ENCODE measurements at places on chromosomes 6 and 20.

DNA sequence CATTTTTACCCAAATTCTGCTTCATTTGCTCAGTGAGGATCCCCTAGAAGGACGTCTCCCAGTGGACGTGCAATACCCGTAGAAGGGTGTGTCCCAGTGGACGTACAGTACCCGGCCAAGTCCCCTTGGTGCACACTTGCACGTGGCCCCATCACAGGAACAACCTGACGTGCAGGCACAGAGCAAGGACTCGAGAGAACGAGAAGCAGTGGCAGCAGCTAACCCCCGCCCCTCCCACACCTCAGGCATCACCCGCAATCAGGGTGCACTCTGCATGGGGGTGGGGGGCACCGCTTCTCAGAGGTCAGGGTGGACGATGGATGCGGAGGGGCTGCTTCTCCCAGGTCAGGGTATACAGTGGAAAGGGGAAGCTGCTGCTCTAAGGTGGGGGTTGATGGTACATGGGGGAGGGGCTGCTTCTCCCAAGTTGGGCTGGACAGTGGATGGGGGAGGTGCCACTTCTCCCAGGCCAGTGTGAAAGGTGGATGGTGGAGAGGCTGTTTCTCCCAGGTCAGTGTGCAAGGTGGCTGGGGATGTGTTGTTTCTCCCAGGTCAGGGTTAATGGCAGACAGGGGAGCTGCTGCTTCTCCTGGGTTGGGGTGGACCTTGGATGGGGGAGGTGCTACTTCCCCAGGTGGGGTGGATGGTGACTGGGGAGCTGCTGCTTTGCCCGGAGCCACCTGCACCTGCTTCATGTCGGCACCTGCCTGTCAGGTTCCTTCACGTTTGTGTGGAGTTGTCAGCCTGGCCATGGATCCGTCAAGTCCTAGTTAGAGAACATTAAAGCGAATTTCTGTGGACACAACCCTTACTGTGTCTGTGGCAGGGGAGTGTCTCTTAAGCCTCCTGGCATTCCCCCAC, 1.0 kb upstream of the THBS2 start:
- no peak for DNase-seq

DNA sequence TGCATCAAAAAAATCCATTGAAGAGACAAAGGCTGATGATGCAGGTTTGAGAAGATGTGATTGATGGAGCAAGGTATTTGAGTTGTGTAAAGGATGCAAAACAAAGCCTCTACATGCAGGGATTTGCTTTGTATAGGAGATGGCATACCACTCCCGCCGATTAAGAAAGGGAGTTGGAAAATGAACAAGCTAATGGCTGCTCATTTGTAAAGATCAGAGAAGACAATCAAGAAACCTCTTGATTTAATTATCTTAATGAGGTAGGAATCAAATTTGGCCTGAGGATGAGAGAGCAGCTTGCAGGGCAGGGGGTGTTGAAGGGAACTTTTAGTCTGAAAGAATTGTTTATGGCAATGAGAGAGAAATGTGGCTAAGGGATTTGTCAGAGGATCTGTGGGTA, 448.2 kb upstream of the ADGRB3 start:
- no peak for DNase-seq

- DNase-seq = no peak
Measured at GRCh38 chr6:133991096-133991593, 38.1 kb downstream of the TBPL1 start.

DNA sequence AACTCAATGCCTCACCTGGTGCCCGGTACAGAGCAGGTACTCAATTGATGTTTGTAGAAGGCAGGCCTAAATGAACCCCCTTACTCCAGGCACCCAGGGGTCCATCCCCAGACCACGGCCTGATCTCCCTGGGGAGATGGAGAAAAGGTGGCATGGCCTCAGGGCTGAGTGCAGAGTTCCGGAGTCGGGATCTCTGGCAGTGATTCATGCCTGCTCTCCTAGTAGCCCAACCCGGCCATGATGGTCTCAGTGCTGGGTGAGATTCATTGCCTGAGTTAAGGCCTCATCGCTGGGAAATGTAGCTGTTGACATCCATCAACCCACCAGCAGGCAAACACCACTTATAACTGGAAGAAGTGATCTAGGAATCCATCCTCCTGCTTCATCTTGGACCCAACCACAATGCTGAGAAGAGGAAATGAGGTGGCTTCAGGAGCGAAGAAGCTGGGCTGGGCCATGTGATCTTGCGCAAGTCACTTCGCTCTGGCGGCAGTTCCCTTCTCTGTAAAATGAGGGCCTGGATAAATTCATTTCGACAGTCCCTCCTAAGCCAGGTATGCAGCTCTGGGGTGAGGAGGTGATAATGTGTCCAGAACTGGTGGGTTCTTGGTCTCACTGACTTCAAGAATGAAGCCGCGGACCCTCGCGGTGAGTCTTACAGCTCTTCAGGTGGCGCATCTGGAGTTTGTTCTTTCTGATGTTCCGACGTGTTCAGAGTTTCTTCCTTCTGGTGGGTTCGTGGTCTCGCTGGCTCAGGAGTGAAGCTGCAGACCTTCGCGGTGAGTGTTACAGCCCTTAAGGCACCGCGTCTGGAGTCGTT, 24.7 kb downstream of the ETV7 start:
- DNase-seq = no peak

GRCh38 chr6:80382811-80383210, 276.3 kb downstream of the BCKDHB start:
- no peak for DNase-seq

DNA sequence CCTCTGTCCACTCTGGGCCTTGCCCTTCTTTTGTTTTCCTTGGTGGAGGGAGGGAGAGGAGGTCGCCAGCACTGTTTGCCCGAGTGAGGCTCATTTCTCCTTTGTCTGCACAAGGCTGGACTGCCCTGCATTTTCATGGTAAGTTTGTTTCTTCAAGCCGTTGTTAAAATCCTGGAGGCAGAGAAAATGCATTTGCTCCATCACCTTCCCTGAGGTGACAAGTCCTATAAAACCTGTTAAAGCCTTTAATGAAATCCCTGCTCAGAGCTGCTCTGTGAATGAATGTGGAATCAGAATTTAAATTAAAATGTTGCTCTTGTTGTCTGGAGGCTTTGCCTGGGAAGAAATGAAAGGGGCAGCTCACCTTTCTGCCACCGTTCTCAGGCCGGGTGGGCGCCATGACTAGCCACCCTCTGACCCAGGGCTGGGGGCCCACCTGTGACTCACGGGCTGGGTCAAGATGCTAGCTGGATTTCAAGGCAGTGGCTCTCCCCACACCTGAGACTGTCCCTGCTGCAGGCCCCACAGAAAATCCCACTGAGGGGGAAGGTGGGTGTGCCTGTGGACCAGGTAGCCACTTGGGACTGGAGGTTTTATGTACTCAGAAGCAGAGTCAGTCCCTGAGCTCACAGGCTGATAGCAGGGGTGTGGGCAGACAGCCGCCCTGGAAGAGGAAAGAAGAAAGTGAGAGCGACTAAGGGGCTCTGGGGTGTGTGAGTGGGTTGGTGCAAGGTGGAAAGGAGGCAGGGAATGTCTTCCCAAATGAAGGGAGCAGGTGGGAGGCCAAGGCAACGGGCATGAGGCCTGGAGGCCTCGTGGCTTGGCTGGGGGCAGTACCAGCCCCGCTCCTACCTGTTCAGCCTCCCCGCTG, 24.0 kb upstream of the MYT1 start:
- DNase-seq = no peak

DNA sequence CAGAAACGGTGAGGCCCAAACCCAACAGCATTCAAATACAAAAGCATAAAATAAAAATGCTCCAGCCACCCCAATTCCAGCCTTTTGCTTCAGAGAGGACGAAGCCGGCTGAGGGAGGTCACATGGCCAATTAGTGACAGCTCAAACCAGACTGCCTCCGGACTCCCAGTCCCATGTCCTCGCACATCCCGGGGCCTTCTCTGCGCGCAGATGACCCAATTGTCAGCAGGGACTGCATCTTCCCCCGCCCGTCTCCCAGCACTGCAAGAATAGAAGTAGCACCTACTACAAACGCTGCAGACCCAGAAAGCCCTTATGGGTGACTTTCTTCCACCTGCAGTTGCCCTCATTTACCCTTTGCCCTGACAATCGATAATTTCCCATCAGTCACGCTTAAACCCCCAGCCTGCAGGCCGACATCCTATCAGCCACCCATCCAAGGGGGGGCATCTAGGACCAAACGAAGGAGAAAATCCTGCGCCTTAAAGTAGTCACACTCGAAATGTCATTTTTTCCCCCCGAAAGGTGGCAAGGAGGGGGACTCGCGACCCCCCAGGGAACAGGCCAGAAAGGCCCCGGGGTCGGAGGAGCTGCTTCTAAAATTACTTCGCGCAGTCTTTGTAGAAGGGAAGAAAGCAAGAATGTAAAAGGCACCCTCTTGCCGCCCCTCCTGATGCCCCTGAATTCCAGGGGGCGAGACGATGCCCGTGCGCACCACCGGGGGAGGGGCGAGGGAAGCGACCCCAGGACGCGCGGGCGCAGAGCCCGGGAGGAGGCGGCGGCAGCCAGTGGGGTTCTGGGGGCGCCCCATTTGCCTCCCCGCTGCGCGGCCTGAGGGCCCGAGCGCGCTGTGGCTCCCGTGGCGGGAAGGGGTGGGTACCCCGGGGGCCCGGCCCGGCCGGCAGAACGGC, 792 bp downstream of the SLC23A2 start:
- DNase-seq = peak; percentile 39

GRCh38 chr20:19958219-19958618, 58.9 kb upstream of the NAA20 start:
- no peak for DNase-seq

DNA sequence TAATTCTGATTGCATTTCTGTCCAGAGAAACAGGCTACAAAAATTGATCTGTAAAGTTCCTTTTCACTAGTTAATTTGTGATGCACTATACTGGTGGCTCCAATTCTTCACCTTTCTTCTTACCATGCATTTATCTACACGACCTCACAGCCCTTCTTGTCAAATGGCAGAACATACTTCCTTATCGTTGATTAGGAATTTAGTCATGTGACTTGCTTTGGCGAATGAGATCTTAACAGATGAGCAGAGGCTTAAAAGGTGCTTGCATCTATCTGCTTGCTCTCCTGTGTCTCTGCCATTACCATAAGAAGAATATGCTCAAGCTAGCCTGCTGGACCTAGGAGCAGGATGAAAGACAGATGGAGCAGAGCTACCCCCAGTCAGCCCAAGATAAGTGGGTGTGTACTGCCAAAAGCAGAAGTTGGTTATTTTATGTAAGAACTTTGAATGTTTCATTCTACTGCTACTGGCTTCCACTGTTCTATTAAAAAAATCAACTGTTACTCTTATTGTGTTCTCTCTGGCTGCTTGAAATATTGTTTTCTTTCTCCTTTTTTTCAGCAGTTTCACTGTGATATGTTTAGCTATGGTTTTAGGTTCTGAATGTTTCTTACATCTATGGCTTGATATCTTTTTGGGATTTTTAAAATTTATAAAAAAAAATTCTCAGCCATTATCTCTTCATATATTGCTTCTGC, 40.2 kb upstream of the RBM24 start:
- DNase-seq = no peak

GRCh38 chr6:164845773-164846172, 463.6 kb downstream of the C6orf118 start:
- DNase-seq = no peak

GRCh38 chr6:125732398-125732797, 17.0 kb upstream of the HEY2 start:
- no peak for DNase-seq

GRCh38 chr20:25551413-25552215, 33.7 kb downstream of the NINL start:
- no peak for DNase-seq

DNA sequence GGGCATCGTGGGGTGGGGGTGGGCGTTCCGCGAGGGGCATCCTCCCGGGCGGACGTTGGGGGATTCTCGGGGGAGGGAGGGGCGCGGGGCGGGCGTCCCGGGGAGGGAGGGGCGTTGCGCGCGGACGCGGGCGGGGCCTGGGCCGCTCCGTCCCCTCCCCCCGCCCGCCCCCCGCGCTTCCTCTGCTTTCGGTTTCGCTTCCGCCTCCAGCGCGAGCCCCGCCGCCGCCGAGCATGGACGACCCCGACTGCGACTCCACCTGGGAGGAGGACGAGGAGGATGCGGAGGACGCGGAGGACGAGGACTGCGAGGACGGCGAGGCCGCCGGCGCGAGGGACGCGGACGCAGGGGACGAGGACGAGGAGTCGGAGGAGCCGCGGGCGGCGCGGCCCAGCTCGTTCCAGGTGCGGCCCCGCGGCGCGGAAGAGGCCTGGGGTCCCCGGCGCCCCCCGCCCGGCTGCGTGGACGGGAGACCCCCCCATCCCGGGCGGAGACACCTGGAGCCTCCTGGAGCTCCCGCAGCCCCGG, at the start of gene OGFR:
TSS of gene OGFR (plus strand) at position 209 of the 528 bp plus-strand sequence. CDS start at position 234, 25 bp downstream.
- DNase-seq = peak; percentile 78

DNA sequence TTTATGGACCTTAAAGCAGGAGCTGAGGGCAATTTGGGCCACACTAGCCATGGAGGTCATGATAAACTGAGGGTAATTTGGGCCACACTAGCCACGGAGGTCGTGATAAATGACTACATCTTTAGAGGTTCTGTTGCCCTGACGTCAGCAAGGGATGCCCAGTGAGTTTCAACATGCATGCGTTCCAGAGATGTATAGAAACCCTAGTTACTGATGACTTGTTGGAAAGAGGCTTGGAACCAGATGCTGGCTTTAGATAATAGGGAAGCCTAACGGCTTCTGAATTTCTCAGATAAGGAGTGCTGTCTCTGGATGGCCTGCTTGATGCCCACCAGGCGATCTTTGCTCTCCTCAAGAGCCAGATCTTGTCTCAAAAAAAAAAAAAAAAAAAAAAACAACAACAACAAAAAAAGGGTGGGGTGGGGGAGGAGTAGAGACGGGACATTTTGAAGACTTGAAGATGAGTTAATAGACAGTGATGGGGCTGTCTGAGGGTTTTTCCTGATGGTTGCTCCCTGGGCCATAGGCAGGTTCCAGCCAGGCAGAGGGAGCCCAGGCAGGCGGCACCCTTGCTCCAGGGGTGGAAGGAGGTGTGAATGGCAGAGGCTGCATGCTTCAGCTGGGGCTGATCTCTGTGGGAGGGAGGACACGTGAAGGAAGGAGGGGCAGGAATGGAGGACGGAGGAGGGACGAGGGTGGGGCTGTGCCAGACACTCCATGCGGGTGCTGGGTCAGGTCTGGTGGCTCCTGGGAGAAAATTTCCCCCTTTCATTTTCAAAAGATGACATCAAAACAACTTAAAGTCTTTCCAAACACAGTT, 27.0 kb upstream of the FRMD1 start:
- no peak for DNase-seq

DNA sequence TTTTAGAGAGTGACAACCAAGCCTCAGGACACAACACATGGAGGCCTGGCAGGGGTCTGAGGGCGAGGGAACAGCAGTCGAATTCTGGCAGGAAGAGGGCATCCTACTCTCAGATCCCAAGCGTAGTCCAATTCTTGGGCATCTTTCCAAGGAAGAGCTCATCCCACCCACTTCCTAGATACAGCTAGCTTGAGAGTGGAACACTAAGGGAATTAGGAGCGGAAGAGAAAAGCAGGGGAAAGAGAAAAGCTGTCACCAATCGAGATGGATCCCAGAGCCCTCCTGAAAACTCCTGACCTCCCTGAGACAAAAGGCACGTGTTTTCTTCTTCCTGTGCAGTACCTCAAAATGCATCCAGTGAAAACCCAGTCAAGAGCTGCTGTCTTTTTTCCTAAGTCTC, 67.1 kb downstream of the GFOD1 start:
- no peak for DNase-seq

- DNase-seq = no peak
Measured at GRCh38 chr6:118785601-118786000, 108.4 kb upstream of the ASF1A start.

Measured in transverse colon (tissue), 4 donors.